Stimulated activated CD4-positive, alpha-beta T cell treated with anti-CD3 and anti-CD28 coated beads, Interleukin-15, amount 100 ng/mL, for 1 hour (primary cell): ENCODE measurements at places on chromosomes 5 and 9.

DNA sequence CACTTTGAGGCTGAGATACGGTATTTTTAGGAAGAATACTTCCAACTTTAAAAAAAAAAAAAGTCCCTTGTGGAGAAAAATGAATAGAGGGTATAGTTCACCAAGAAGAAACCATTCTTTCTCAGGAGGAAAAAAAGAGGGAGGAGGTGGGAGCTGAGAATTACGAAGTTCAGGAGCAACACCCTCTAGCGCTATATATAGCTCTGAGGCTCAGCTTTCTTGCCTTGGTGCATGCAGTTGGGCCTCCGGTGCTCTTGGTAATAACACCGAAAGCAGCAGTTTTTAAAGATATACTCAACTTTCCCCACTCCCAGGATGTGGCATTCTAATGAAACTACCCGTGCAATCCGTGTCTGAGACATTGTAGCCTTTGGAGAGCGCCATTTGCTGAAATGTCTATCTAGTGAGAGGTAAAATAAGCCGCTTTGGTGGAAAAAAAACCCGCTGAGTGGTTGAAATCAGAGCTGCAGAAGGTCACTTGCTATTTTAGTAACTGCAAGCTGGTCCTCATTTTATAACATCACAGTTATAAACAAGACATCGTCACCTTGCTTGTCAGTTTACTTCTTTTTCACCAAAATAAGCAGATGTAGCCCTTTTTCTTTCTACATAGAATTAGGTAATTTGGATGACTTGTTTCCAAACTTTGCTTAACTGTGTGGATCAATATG is 156.4 kb downstream of the RORB start:
- no peak for DNase-seq

GRCh38 chr5:6615034-6615815 is 17.6 kb downstream of the NSUN2 start:
- DNase-seq = no peak

- DNase-seq = peak; percentile 21
Observed at GRCh38 chr5:178590141-178590923, at the start of gene COL23A1. COL23A1 (minus strand) TSS chr5:178590393.

GRCh38 chr9:123775289-123776284 is 154.3 kb downstream of the DENND1A start:
- DNase-seq = no peak

DNA sequence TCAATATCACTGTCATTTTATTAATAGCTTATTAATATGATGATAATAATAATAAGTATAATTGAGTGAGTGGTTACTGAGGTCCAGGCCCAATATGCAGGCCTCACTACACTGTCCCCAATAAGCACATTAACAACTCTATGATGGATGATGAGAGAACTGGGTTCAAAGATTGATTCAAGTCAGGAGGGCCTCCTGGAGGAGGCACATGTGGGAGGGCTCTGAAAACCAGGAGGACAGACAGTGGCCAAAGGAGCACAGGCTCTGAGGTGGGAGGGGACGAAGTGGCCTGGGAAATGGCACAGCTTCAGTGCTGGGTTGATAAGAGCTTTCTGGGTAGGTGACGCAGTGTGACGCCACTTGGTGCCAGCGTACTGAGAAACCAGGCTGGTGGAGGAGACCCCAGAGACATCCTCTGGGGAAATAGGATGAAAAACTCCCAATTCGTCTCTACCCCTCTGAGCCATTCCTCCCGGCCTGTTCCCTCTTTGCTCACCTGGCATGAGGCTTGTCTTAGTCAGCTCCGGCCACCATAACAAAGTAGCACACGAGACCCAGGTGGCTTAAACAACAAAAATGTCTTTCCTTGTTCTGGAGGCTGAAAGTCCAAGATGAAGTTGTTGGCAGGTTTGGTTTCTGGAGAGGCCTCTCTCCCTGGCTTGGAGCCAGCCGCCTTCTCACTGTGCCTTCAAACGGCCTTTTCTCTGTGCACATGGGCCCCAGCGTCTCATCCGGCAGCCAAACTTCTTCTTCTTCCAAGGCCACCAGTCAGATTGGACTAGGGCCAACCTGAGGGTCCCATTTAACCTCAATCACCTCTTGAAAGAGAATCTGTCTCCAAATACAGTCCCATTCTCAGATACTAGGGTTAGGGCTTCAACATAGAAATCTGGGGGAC is 31.6 kb downstream of the NTNG2 start:
- DNase-seq = no peak

- no peak for DNase-seq
Observed at GRCh38 chr5:108681079-108681921, 66.4 kb upstream of the FER start.

DNA sequence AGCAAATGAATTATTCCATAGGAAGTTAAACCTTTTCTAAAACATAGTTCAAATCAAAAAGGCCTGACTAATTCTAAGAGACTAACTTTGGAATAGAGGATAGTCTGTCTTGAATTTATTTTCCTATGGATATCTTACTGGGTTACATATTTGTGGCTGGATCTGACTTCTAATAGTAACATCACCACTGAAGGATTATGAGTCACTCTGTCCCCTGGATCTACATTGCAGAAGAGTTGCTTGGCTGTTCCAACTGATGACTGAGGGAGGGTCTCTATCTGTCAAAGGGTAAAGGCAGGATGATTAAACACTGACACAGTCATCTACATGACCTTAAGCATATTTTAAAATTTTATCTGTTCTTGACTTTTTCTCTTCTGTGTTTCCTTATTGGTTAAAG is 119.6 kb upstream of the FST start:
- DNase-seq = no peak

GRCh38 chr9:92494856-92495255 is 12.6 kb upstream of the ASPN start:
- DNase-seq = no peak

DNA sequence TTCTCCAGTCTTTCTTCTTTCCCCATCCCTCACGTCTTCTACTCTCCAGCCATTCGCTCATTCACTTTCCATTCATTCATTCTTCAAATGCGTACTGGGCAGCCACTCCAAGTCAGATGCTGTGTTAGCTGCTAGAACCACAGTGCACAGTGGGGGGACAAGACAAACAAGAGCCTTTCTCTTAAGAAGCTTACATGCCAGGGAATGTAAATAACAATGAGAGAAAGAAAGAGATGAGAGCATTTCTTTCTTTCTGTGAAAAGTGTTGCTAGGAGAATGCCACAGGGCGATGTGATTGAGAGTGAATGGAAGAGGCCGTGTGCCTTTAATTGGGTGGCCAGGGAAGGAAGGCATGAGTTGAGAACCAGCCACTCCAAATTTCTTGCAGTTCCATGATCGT is 46.3 kb upstream of the SMIM23 start:
- DNase-seq = no peak

DNA sequence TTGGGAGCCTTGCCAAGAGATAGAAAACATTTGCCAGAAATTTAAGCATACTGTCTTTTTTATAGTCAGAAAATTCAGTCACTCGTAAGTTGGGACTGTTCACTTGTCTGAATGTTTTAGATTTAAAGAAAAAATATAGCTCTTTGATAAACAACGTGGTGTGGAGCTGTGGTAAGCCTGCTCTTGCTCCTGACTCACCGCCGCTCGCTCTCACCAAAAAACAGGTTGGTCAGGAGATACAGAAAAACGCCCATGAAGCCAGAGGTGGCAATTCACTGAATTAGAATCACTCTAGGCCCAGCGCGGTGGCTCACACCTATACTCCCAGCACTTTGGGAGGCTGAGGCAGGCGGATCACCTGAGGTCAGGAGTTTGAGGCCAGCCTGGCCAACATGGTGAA is 6.2 kb downstream of the LNPEP start:
- DNase-seq = no peak

GRCh38 chr5:137696481-137696880 is 39.4 kb downstream of the KLHL3 start:
- no peak for DNase-seq

DNA sequence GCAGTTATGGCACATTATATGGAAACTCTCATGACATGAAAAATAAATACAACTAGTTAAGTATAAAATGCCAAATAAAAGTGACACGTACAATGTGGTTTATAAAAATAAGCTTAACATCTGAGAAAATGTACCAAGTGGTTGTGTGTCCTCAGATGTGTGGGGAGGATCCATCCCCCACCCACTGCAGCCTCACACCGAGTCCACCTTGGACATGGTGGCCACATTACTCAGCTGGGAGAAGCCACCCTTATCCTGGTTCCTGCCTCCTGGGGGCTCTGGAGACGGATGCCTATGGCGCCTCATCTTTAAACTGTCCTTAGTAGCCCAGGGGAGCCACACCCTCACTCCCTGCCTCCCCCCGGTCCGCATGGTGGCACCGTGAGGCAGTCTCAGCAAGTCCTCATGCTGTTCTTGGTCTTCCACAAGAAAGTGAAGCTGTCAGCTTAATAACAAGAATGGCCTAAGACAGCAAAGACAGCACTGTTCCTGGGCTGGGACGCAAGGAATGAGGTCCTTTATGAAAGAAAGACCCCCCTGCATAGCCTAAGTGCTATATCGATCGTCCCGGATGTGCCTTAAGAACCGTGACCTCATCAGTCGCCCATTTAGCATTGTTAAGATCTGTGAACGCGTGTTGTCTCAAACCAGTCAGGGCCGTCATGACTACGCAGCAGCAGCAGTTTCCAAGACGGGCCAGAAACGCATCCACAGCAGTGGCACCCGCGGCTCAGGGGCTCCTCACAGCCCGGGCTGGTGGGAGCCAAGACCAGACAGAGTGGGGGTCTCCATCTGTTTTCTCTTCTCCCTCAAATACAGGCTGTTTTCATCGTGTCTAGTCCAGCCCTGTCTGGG is 56.4 kb downstream of the IPPK start:
- no peak for DNase-seq
